ENCODE measurements at places on chromosomes 2 and 18.

GRCh38 chr18:27582760-27583412, 397.8 kb upstream of the CHST9 start:
- no peak for DNase-seq

DNA sequence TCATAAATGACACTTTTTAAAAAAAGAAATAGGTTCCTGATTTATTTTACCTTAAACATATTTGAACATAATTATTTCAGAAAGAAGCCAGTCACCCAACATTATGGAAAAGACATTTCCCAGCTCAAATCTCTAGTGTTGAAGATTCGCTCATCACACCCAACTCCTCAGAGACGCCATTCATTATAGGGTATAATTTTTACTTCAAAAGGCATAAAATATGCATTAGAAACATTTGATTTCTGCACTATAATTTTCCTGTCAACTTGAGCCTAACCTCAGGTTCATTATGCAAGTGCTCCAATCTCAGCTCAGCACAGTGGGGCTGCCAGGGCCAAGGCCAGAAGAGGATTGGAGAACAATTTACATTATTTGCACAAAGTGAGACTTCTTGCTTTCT, 58.8 kb upstream of the TTN start:
- DNase-seq, result no peak

DNA sequence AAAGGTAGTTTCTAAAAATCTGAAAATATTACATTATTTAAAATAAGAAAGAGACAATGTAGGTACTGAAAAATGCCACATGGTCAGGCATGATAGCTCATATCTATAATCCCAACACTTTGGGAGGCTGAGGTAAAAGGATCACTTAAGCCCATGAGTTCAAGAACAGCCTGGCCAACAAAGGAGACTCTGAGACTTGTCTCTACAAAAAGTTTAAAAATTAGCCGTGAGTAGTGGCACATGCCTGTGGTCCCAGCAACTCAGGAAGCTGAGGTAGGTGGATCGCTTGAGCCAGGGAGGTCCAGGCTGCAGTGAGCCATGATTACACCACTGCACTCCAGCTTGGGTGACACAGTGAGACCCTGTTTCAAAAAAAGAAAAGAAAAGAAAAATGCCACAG, 21.8 kb downstream of the ATAD2B start:
- no peak for DNase-seq

- DNase-seq, result no peak
These were observed 6.5 kb downstream of the POU3F3 start for GRCh38 chr2:104860451-104860790.

DNA sequence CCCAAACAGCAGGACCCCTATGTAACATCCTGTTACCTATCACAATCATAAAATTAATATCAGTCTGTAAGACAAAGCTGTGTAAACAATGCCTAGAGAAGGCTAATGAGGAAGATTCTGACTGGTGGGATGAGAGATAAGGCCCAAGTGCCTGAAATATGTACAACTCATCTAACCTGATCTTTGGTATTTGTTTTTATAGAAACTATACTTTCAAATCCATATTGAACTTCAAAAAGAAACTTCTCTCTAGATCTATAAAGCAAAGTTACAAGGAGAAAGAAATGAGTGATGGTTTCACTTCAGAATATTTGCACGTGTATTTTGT, 36.1 kb upstream of the ITGA4 start:
- DNase-seq, result no peak

DNA sequence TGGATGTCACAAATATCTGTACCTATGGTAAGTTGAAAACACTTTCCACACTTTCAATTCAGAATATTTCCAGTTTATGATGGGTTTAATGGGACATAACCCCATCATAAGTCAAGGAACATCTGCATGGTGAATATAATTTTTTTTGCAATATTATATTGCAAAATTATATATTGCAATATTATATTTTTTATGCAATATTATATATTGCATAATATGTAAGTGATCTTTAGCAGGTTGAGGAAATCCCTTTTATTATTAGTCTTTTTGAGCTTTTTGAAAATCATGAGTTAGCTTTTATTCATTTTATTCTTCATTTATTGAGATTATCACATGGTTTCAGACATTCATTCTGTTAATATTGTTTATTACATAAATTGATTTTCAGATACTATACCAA, 342.2 kb upstream of the GALNT5 start:
- DNase-seq, result no peak

GRCh38 chr2:175218551-175218950, 37.0 kb upstream of the ATP5MC3 start:
- DNase-seq, result no peak
